ENCODE measurements at places on chromosomes 6 and 20.

DNA sequence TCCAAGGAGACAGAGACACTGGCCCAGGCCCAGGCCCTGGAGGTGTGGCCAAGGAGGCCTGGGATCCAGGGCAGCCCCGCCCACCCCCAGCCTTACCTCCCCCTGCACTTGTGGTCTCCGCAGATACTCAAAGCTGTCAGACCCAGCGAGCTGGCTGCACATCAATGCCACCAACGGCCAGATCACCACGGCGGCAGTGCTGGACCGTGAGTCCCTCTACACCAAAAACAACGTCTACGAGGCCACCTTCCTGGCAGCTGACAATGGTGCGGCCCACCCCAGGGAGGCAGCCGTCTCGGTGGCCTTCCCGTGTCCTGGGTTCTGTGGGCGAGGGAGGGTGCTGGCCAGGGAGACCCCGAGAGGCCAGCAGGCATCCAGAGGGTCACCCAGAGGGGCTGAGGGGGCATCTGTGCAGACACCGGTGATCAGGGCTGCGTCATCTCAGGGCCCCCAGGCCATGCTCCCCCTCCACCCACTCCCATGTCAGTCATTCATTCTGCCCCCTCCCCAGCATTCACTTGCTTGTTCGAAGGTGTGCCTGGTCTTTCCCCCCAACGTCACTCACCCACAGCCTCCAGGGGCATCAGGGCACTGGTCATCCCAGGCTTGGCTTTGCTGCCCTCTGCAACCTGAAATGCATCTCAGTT lies 141.3 kb downstream of the TAF4 start:
- no peak for DNase-seq

DNA sequence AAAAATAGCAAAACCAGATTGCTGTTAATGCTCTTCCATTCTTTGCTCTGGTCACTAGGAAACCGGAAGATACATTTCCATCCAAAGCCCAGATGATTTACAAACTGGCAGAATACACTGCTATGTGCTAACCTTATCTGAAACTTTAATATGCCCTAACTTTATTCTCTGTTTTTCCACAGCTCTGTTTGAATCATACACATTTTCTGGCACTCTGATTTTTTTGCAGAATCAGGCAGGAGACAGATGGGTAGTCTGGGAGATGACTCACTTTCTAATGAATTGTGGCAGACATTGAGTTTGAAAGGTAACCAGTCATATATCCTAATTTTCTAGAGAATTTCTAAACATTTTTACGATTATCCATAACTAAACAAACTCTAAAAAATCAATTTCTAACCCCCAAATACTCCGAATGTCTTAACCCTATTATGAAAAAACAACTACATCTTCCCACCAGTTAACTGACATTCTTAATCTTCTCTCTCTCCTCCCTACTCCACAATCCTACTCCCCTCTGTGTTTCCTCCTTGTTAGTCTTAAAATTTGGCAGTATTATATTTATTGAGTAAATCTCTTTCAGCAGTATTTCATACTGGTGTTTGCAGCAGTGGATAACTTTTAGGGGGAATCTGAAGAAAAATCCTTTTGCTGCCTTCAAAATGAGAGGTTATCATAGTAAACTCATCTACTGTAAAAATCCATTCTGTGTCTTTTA lies 63.5 kb downstream of the MAN1A1 start:
- no peak for DNase-seq

DNA sequence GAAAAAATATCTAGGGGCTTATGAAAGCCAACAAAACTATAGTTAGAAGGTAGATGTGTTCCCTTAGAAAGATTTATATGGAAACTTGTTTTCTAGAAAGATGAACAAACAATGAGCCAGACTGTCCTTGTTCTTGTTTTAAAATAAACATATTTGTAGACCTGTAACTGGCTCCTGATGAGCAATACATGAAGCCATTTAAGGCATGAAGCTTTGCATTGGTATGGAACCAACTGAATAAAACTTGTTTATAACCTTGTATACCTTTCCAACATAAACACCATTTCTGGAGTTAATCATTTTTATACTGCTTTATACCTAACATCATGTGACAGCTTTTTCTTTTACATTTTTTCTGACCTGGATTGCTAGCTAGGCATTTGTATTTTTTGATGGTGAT lies 247.8 kb downstream of the PRL start:
- DNase-seq, result no peak

- DNase-seq, result no peak
These were observed 378.4 kb downstream of the ARHGAP18 start for GRCh38 chr6:129331450-129332138.

GRCh38 chr6:1832358-1832757 lies 222.6 kb downstream of the FOXC1 start:
- no peak for DNase-seq

DNA sequence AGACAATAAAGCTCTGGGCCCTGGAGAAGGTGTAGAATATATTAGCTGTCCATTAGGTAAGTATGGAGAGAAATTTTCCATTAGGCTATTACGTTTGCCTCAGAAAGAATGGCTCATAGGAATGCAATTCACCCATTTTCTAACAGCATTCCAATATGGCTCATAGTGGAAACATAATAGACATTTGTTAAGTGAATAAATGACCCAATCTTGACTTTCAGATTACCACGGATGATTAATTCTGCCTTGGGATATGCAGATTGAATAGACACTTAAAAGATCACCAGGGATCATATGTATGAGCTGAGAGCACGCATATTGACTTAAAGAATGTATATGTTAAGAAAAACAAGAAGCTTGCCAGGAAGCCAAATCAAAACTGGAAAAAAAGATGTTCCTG lies 209.1 kb upstream of the CDYL start:
- DNase-seq, result no peak

DNA sequence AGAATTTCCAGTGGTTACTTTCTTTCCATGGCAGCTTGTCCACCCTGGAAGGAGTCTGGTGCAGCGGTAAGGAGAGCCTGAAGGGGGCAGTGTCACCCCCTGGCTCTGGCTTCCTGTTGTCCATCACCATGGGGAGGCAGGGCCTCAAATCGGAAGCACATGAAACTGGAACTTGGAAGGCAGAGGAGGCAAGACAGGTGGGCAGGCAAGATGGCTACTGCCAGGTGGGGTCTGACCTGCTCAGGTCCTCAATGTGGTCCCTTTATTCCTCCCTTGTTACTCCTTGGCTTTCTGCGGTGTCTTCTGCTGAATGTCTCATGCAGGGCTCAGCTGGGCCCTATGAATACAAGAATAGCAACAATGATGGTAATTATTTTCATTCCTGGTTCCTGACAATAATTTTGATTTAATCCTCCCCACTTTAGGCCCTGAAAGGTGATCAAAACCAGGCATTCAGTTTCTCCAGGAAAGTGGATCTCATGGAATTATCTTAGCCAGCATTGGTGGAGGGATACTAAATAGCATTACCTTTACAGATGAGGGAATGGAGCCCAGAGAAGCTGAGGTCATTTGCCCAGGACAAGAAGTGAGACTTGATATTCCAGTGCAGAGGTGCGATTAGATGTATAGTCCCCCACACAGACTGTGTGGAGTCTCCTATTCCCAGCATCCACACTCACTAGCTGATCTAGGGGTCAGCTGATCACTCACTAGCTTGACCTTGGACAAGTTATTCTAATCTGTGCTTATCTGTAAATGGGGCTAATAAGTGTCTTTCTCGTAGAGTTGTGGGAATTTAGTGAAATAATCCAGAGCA lies 17.6 kb upstream of the SNAI1 start:
- DNase-seq, result no peak

GRCh38 chr6:110558575-110558974 lies 82.2 kb upstream of the SLC22A16 start:
- DNase-seq, result no peak

- peak; percentile 49 for DNase-seq
These were observed 89.7 kb downstream of the FBXO5 start for GRCh38 chr6:152893187-152893586.

GRCh38 chr6:13924146-13924948 lies 405 bp upstream of the RNF182 start:
- DNase-seq, result peak; percentile 59

DNA sequence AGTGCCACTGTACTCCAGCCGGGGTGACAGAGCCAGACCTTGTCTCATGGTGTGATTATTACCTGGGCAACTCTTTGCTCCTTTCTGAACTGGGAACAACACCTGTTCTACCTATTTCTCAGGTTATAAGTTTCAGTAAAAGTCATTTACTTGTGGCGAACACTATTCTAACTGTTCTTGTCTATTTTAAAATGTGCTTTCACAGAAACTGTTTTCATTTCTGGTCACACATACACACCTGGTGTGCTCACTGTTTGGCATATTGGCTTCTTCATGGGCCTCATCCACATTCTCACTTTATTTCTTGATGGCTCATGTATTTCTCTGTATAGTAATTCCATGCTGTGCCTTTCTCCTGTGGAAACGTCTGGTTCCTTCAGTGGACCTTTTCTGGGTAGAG lies 30.5 kb upstream of the XRN2 start:
- DNase-seq, result no peak

DNA sequence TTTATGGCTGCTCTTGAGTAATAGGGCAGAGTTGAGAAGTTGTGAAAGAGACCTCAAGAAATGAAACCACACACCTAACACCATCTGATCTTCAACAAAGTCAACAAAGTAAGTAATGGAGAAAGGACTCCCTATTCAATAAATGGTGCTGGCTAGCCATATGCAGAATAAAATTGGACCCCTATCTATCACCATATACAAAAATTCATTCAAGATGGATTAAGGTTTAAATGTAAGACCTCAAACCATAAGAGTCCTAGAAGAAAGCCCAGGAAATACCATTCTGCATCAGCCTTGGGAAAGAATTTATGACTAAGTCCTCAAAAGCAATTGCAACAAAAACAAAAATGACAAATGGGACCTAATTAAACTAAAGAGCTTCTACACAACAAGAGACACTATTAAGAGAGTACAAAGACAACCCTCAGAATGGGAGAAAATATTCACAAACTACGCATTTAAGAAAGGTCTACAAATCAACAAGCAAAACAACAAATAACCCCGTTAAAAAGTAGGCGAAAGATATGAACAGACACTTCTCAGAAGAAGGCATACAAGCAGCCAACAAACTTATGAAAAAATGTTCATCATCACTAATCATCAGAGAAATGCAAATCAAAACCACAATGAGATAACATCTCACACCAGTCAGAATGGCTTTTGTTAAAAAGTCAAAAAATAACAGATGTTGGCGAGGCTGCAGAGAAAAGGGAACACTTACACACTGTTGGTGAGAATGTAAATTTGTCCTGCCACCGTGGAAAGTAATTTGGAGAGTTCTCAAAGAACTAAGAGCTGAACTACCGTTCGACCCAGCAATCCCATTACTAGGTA lies 4.0 kb downstream of the MAP3K5 start:
- no peak for DNase-seq

- DNase-seq, result no peak
These were observed 69.7 kb downstream of the ANKS1A start for GRCh38 chr6:34958734-34959133.

GRCh38 chr6:116512734-116513133 lies 1.3 kb downstream of the CALHM5 start:
- no peak for DNase-seq

- DNase-seq, result no peak
These were observed 73.6 kb downstream of the SLX4IP start for GRCh38 chr20:10508468-10509251.

DNA sequence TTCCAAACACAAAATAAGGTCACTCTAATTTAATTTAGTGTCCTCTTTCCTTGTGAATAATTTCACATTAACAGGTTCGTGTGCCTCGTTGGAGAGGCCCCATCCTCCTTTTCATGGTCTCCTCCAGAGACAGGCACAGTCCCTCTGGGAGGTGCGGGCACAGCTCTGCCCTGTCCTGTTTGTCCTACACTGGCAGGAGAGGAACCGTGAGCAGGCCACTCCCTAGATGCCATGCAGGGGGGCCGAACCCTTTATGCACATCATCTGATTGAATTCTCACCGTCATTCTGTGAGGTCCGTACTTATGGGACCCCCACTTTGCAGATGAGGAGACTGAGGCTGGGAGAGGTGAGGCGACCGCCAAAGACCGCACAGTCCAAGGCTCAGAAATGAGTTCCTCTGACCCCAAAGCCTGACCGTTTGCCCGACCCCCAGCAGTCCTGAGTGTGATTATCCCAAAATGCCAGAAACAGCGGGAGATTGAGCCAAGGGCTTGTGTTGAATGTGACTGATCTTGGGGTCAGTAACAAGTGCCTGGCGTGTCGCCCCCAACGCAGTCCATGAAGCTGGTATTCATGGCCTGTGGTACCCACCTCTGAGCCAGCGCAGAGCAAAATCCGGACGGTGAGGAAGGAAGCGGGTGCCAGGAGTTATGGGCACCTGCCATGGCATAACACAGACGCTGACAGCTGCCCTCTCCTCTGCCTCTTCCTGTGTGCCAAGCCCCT lies 43.5 kb downstream of the PMEPA1 start:
- DNase-seq, result no peak

- DNase-seq, result no peak
These were observed 50.8 kb downstream of the MC3R start for GRCh38 chr20:56299362-56299761.

GRCh38 chr6:3623451-3624249 lies 127.9 kb downstream of the PXDC1 start:
- DNase-seq, result no peak

- DNase-seq, result no peak
These were observed 76.8 kb downstream of the MAP3K4 start for GRCh38 chr6:161068321-161068741.

DNA sequence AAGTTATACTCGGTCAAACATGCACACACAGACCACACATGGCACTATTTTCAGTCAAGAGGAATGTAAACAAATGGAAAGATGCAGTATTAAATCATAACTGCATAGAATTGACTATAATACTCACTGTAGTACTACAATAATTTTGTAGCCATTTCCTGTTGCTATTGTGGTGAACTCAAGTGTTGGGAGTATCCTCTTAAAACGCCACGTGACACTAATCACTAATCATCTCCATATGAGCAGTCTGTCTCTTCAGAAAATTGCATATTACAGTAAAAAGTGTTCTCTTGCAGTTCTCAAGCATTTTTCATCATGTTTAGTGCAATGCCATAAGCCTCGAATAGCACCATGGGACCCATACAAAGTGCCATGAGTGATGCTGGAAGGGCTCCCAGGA lies 258.7 kb upstream of the ID4 start:
- no peak for DNase-seq

DNA sequence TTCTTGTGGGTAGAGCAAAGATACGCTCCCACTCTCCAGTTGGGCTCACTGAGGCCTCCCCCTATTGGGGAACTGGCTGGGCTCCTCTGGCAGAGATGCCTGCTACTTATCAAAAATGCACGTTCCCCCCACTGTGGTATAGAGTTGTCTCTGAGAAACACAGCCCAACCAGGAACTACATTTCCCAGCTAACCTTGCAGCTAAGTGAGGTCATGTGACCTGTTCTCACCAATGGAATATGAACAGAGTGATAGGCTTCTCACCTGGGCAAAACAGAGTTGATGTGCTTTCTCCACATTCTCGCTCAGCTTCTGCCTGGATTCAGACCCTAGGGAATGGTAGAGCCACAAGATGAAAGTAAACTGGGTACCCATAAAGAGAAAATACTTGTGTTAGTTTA lies 49.1 kb upstream of the PTPRT start:
- no peak for DNase-seq

GRCh38 chr20:39338469-39339376 lies 376.6 kb downstream of the DHX35 start:
- no peak for DNase-seq

- no peak for DNase-seq
These were observed 28.1 kb upstream of the TXNDC5 start for GRCh38 chr6:7938562-7939183.

GRCh38 chr6:16751251-16751946 lies 9.9 kb downstream of the ATXN1 start:
- DNase-seq, result no peak

Measured in NCI-H2171 (cell line).